ENCODE measurements at places on chromosomes 1 and 21. TPM values are rescaled to one million over a fixed set of nuclear protein-coding genes. Genes with fewer than 3 reads are reported as not detected.

SPATA21 gene
- not detected for total RNA-seq

DNA sequence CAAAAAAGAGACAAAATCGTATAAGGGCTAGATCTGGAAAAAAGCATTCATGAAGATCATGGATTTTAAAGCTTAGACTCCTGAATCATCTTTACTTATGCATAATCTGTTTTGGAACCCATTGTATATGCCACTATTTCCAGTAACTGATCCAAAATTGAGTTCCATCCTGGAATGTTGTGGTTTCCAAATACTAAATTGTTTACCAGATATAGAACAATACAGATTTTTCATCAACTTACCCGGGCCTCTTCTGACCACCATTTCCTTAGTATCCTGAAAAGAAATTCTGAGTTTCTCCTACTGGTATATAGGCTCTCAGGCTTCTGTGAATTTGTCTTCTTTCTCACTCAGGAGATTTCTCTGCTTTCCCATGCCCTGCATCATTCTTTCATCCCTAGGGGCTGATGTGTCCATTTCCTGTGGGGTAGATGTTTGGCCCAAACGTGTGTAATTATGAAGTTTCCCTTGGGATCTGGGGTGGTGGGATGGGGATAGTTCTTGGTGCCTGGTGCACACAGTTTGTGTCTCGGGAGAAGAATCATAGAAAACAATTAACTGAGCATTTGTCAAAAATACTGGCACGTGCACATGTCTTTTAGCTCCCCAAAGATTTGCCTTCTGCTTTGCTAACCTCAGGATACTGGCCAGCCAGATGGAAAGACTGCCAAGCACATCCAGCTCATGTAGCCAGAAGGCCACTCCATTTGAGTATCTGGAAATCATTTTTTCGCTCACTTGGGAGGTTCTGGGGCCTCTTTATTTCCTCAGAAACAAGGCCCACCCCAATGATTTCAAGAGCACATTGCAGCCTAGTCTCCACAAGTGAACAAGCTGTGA lies 127.8 kb downstream of the NTMT2 start:
- no peak for DNase-seq

C1orf116 gene
- 45.1 TPM for total RNA-seq

OR2L13 gene
- not detected for total RNA-seq

- DNase-seq = no peak
Observed at GRCh38 chr1:67605209-67605780, 79.7 kb upstream of the GADD45A start.

- no peak for DNase-seq
Observed at GRCh38 chr1:54167422-54168139, 14.8 kb upstream of the CDCP2 start.

GRCh38 chr1:101463195-101463594 lies 226.4 kb downstream of the S1PR1 start:
- no peak for DNase-seq

KRTAP10-6 gene
- not detected for total RNA-seq

MAD2L2 gene
- 22.0 TPM for total RNA-seq

- DNase-seq = no peak
Observed at GRCh38 chr1:235156265-235156664, 4.8 kb downstream of the RBM34 start.

DNA sequence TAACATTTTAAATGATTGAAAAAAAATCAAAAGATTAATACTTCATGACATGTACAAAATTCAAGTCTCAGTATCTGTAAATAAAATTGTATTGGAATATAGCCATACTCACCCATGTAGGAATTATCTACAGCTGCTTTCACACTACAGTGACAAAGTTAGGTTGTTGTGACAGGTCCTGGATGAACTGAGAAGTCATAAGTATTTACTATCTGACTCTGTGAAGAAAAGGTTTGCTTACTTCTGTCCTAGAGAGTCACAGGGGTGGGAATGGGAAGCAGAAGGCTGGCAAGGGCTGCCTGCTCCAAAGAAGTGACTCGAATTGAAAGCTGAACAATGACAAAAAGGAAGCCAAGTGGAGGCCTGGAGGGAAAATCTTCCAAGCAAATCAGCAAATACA lies 155.2 kb downstream of the SLC30A10 start:
- DNase-seq = no peak

DNA sequence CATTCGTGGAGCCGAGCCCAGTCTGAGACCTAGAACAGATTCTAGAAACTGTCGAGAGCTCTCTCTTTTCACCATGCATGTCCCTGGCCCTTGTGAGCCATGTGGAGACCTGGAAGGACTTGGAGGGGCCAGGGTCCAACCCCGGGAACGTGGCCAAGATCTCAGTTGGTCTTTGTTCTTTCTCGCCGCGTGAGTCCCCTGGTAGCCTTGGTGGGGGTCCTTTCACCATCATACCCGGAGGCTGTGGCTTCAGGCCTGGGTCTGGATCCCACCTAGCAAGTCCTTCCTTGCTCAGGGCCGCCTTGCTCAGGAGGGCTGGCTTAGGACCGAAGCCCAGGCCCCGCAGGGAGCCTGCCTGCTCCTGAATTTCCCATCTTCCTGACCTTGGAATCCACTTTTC lies 168.0 kb downstream of the CAMTA1 start:
- DNase-seq = no peak

HORMAD1 gene
- not detected for total RNA-seq

RAB7B gene
- 18.7 TPM for total RNA-seq

GRCh38 chr1:192545896-192546521 lies 29.6 kb upstream of the RGS1 start:
- DNase-seq = no peak

GPR52 gene
- 1.3 TPM for total RNA-seq

- DNase-seq = no peak
Observed at GRCh38 chr1:101960142-101960541, 36.6 kb downstream of the OLFM3 start.

REN gene
- total RNA-seq = not detected

DNA sequence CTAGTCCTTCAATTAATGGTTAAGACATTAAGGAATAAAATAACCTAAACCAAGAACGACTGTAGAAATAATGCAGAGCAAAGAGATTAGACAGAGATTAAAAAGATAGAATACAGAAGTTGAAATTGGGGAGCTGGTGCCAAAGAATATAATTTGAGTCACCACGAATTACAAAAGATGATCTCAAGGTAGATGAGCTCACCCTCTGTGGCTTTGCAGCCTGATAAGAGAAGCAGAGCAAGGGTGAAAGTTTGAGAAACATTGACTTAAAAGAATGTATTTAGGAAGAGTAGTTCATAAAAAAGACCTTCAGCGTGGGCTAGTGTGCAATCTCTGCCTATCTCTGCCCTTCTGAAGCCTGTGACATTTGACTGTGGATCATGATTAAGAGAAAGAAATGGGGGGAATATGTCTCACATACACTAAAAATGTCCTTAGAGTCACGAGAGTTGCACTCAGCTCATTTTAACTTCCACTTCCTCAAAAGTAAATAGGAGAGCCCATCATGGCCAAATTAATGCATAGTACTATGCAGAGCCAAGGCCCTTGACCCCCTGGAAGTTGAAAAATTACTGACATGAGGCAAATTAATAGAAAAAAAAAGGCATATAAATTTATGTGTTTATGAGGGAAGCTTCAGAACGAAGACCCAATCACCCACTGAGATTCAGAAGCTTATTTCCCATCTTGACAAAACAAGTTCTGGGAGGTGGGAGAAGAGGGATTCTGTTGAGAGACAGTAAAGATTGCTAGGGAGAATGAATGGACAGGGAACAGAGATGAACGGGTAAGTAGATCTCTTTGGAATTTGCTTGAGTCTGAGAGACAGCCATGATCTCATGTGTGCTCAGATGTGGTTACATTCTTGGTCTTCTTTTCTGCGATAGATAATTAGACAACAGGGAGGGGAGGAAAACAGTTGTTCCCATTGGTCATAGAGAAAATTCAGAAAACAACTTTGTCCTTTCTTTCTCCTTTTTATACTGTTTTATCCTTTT lies 395.4 kb upstream of the LRRC7 start:
- DNase-seq = no peak

- peak; percentile 43 for DNase-seq
Observed at GRCh38 chr1:62012836-62013235, 181.8 kb upstream of the L1TD1 start.

IFI44 gene
- 22.7 TPM for total RNA-seq

GRCh38 chr1:187878883-187879282 lies 1050.1 kb downstream of the PLA2G4A start:
- no peak for DNase-seq

CRYAA gene
- total RNA-seq = not detected

- DNase-seq = no peak
Observed at GRCh38 chr21:38129711-38130110, 127.1 kb upstream of the KCNJ15 start.

GRCh38 chr1:236947794-236948193 lies 56.4 kb downstream of the MT1HL1 start:
- DNase-seq = no peak

DNA sequence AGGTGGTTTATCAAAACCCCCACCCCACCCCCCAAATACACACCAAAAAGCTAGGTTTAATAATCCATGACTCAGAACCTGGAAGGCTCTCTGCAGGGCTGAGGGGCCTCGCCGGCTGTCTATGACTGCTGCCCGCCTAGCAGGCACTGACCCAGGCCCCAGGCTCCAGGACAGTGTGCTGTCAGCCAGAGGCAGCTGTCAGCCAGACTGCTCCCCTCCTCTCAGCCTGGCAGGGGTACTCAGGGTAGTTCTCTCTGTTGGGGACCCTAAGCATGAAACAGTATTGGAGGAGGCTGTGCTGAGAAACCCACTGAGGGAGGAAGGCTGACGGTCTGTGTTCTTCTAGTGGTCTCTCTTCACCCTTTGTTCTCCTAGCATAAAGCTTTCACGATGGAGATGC lies 90.3 kb downstream of the CCDC185 start:
- DNase-seq = no peak

GRCh38 chr1:177632923-177633615 lies 336.8 kb downstream of the SEC16B start:
- DNase-seq = no peak

AMY2A gene
- total RNA-seq = 0.98 TPM

- DNase-seq = no peak
Observed at GRCh38 chr1:173364827-173365226, 112.3 kb upstream of the PRDX6 start.

GRCh38 chr1:185808631-185809030 lies 74.4 kb downstream of the HMCN1 start:
- DNase-seq = no peak

GRCh38 chr1:100835866-100836842 lies 58.5 kb downstream of the EXTL2 start:
- no peak for DNase-seq

- DNase-seq = no peak
Observed at GRCh38 chr1:86324130-86324822, 71.8 kb downstream of the ODF2L start.

TMEM51 gene
- 43.7 TPM for total RNA-seq

GRCh38 chr1:159854116-159854692 lies 8.3 kb downstream of the VSIG8 start:
- DNase-seq = peak; percentile 67

DNA sequence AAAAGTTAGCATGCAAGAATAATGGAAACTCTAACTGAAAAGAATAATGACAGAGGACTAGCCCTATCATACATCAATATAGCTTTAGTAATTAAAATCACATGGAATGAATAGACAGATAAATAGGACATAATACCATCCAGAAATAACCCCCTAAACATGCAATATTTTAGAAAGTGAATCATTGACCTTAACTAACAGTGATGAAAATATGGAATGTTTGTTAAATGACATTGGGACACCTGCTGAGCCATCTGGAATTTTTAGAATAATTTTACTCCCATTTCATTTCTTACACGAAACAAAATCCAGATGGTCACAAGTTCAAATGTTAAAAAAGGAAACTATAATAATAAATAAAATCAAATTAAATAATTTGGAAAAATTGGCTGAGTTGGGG lies 53.1 kb upstream of the FMO3 start:
- no peak for DNase-seq

- DNase-seq = peak; percentile 63
Observed at GRCh38 chr1:151828921-151829320, 2.7 kb downstream of the RORC start.

DNA sequence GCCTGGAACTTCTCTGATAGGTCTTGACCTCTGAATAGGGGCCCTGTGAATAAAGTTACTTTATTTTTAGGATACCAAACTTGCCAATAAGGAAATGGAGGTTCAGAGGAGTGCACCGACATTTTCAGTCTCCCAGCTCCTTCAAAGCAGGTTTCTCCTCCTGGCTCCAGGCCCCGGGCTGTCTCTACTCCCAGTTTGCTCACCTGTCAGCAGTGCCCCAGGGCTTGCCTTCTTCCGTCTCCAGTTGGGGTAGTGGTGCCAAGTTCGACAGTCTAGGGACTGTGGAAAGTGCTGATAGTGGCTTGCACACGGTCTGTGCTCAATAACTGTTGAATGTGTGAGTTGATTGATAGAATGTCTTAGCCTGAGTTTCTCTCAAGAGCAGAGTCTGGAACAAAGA lies 149.2 kb downstream of the ACTL8 start:
- DNase-seq = no peak

GRCh38 chr1:174276087-174276486 lies 116.8 kb downstream of the RABGAP1L start:
- DNase-seq = no peak

GRCh38 chr1:16724718-16725438 lies 15.4 kb upstream of the RNU1-4 start:
- peak; percentile 14 for DNase-seq

DNA sequence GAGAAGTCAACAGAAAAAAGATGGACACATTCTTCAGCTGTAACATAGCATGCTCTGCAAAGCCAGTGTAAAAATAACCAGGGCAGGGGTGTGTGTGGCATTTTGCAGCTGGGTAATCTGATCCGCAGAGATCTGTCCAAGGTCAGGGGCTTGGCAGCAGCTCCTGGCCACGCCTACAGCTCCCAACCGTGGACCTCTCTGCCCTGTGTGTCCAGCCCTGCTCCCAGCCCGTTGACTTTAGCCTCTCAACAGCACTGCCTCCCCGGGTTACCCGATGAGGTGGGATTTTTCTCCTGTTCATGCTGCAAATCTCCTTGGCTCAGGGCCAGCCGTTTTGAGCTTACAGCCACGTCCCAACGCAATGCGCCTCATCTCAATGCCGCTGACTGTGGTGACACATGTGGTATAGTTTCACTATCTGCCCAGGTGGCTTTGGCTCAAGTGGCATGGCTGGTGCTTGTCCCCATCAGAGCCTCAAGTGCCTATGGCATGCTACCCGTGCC lies 68.1 kb downstream of the VWA5B1 start:
- DNase-seq = peak; percentile 78

DNA sequence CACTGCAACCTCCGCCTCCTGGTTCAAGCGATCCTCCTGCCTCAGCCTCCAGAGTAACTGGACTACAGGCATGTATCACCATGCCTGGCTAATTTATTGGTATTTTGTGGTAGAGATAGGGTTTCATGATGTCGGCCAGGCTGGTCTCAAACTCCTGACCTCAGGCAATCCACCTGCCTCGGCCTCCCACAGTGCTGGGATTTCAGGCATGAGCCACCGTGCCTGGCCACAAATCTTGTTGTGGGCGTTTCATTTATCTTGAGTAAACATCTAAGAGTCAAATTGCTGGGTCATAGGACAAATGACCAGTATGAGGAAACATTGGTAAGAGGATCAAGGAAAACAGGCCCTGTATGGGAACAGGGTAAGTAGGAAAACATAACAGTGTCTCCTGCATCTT lies 17.9 kb downstream of the TMEM200B start:
- no peak for DNase-seq

- DNase-seq = peak; percentile 31
Observed at GRCh38 chr1:43565600-43566360, 35.1 kb downstream of the PTPRF start.
